ENCODE measurements at places on chromosomes 3 and 15.

GRCh38 chr3:148238421-148238821 is 459.3 kb upstream of the AGTR1 start:
- DNase-seq = no peak

DNA sequence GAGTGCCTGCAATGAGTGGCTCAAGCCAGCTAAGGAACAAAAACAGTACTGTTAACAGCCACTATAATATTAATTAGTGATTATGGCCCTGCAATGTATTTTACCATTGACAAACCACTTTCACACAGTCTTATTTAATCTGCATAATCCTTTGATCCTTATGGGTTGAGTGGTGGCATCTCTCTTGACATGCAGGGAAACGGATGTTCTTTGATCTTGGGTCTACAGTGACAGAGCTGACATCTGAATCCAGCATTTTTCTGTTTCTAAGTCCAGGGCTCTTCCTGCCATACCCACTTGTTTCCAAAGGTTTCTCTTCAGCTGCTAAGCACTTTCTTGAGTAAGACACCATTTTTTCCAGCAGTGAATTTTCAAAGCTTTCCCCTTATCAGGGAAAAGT is 277.7 kb upstream of the ROPN1 start:
- DNase-seq = no peak

- DNase-seq = no peak
Observed at GRCh38 chr3:156181509-156181908, 61.1 kb downstream of the KCNAB1 start.

- DNase-seq = no peak
Observed at GRCh38 chr3:46876313-46877300, 914 bp upstream of the PTH1R start.

DNA sequence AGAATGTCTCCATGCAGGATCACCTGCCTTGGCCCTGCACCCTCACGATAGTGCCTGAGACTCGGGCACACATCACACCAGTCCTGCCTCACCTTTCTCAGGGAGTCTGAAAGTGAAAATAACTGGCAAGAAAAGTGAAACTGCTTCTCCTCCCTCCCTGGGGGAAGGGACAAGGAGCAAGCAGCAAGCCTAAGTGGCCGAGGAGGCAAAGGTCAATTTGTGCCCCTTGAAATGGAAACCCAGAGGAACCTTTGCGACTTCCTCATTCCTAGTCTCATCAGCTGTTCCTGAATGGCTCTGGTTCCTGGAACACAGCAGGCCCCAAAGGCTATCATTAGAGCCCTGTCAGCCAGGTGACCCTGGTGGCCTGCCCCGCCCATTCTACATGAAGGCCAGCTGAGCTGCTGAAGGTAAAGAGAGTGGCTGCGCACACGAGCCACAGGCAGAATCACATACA is 28.0 kb upstream of the SLCO2A1 start:
- no peak for DNase-seq

DNA sequence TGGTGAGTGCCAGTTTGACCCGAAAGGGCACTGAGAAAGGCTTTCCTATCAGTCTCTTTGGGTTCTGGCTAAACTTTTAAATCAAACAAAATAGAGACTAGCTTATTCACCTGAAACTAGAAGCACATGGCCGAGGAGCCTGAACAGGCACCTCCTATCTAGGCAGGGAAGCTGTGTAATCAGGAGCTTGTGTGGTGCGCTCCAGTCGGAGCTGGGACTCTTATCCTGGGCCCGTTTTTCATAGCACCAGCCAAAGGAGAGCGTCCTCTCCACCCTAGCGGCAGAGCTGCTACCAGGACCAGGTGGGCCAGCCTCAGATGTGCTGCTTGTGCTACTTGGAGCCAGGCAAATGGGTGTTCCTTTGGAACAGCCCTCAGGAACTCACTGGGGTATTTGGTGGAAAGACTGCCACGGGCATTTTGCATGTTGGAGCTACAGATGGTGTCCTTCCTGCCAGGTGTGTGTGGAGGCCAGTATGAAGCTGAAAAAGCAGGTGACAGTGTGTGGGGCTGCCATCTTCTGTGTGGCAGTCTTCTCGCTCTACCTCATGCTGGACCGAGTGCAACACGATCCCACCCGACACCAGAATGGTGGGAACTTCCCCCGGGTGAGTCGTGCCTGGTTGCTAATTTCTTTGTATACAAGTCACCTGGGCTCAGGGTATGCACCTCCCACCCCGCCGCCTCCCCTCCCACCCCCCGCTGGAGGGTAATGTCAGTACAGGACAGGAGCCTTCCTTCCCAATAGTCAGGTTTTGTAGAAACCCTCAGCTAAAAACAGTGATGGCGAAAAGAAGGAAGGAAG is 833 bp downstream of the MAN2A2 start:
- no peak for DNase-seq

DNA sequence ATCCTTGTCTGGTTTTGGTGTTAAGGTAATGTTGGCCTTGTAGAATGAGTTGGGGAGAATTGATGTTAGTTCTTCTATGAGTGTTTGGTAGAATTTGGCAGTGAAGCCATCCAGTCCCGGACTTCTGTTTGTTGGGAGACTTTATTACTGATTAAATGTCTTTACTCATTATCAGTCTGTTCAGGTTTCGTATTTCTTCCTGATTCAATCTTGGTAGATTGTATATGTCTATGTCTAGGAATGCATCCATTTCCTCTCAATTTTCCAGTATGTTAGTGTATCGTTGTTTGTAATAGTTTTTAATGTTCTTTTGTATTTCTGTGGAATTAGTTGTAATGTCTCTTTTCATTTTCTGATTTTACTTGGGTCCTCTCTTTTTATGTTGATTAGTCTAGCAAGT is 39.4 kb downstream of the NCK1 start:
- no peak for DNase-seq

- no peak for DNase-seq
Observed at GRCh38 chr3:165641569-165642310, 195.5 kb downstream of the BCHE start.

- no peak for DNase-seq
Observed at GRCh38 chr3:152564459-152564858, 270.5 kb upstream of the P2RY1 start.

DNA sequence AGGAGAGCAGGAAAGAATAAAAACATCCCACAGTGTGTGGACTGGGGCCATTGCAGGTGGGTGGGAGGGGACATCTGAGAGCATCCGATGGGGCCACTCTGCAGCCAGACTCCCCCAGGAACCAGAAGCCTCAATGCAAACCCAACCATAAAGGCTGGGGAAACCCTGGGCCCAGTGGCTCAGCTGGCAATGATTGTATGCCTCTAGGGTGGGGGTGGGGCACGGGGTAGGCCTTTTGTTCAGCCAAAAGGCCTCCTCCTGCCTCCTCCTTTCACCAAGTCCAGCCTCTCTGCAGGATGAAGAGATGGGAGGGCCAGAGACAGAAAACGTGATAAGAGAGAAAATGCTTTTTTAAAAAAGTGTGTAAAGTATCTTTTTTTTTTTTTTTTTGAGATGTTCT is 45.5 kb upstream of the HERC1 start:
- DNase-seq = no peak

- no peak for DNase-seq
Observed at GRCh38 chr3:55077726-55078125, 149.9 kb upstream of the LRTM1 start.

DNA sequence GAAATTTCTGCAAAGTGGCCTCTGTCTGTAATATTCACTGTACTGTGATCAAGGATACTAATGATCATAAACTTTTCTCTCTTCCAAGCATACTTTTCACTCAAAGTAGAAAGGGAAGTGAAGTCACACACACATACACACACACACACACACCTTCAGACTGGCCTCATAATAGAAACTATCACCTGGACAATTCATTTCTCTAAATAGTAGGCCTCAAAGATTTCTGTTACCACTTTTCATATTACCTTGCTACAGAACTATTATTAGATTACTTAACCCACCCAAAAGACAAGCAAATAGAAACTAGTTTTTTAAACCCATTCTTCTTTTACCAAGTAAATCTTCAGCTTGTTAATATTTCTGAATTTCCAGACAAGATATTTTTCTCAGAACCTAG is 12.2 kb downstream of the CPB1 start:
- DNase-seq = no peak

- peak; percentile 28 for DNase-seq
Observed at GRCh38 chr15:83108266-83109219, 1.1 kb downstream of the TM6SF1 start.

- no peak for DNase-seq
Observed at GRCh38 chr3:114539525-114539924, 245.7 kb downstream of the TIGIT start.

- no peak for DNase-seq
Observed at GRCh38 chr15:97875513-97876280, 84.8 kb upstream of the ARRDC4 start.

DNA sequence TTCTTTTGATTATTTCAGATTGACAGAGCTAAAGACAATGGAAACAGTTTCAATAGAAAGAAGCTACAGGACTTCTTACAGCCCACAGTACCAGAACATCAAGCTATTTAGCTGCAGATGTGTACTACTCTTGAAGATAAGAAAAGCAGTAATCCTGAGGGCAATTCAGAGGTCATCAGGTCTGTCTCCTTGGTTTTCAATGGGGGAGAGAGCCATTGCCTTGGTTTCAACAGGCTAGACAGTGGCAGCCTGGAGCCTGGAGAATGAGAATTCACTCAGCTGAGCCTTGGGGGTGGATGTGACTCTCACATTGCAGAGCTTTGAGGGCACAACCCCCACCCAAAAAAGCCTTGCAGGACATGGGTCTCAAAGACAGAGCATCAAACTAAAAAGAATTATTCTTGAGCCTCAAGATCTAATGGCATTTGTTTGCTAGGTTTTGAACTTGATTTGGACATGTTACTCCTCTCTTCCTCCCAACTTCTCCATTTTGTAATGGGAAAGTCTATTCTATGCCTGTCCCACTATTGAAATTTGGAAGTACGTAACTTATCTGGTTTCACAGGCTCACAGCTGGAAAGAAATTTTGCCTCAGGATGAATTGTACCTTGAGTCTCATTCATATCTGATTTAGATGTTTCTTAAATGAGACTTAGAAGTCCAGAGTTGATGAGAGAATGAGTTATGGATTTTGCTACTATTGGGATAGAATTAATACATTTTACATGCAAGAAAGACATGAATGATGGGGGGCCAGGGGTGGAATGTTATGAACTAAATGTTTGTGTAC is 36.9 kb downstream of the PLSCR1 start:
- no peak for DNase-seq

GRCh38 chr3:187484547-187485295 is 116.5 kb downstream of the RTP4 start:
- DNase-seq = no peak

- DNase-seq = peak; percentile 70
Observed at GRCh38 chr15:68252925-68253534, 23.5 kb upstream of the CLN6 start.

GRCh38 chr3:15805756-15806266 is 8.0 kb upstream of the ANKRD28 start:
- no peak for DNase-seq

- DNase-seq = no peak
Observed at GRCh38 chr3:66401675-66402491, 98.9 kb downstream of the LRIG1 start.

- DNase-seq = no peak
Observed at GRCh38 chr15:75666823-75667501, 19.2 kb downstream of the SNX33 start.

DNA sequence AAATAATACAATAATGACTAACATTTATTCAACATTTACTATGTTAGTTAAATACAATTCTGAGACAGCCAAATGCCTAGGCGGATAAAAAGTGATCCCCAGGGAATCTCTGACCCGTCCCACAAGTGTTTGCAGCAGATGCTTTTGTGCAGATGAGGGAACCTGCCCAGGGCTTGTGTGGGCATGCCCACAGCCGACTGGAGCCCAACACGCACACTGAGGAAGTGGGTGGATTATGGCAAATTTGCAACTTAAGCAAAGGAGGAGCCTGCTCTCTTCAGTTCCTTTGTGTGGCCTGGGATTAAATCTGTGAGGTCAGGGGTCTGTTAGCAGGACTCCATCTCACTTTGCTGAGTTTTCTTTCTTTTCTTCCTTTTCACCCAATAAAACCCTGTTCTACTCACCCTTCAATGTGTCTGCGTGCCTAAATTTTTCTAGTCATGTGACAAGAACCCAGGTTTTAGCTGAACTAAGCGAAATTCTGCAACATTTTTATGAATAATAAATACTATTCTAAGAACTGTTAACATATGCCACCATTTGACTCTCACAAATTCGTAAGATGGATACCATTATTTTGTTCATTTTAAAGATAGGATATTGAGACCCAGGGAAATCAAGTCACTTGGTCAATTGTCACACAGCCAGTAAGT is 13.9 kb upstream of the RTP1 start:
- no peak for DNase-seq

GRCh38 chr15:39096608-39097205 is 484.2 kb upstream of the THBS1 start:
- no peak for DNase-seq

DNA sequence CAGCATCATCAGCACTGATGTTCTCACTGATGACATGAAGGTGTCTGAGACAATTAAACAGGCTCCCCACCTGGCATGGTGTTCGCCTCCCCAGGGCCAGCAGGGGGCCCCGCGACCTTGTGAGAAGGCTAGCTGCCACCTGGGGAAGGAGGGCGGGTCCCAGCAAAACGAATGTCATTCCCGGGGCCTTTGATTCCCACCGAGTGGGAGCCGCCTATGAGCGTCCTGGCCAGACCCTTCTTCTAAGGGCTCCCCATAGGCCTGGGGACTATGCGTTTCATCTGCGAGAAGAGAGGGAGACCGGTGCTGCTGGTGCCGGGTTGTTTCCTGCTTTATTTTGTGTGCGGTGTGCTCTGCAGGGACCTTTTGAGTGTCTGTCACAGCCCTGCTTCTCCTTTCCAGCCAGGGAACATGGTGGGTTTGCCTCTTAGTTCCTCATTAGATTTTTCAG is 20.5 kb upstream of the MINDY4B start:
- peak; percentile 34 for DNase-seq

DNA sequence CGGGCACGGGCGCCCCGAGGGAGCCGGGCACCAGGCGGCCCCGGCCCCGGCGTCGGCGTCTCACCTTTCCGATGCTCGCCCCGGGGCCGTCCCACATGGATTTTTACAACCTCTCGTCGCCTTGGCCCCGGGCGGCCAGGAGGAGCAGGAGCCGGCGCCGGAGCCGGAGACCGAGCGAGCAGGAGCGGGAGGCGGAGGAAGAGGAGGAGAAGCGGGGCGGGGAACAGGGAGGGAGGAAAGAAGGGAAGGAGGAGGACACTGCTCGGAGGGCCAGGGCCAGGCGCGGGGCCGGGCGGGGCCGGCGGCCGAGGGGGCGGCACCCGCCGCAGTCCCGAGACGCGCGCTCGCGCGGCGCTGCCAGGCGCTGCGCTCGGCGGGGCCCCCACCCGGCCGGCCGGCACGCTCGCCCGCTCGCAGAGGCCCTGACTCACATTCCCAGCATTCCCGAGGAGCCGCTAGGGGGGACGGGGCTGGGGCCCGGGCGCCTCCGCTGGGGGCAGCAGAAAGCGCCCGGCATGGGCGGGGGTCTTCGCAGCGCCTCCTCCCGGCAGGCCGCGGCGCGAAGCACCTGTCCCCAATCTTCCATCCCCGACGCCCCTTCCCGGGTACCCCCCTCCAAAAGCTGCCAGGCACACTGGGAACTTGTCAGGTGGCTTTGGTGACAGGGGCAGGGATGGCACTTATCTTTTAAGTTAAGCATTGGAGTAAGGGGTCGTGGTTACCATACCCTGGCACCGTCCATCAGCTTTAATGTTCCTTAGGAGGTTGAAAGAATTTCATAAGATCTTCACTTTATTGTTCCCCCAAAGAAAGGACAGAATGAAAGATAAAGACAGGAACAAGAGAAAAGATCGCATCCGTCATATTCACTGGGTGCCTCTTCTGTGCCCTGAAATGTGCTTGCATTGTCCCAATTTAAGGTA is at the start of gene ERC2:
ERC2 (minus strand) TSS at position 284 of the 923 bp plus-strand sequence.
- no peak for DNase-seq

- no peak for DNase-seq
Observed at GRCh38 chr15:75112278-75112847, 89.0 kb downstream of the PPCDC start.
